ENCODE measurements at places on chromosomes 1 and 21.

GRCh38 chr1:81119319-81119718 lies 681.4 kb upstream of the ADGRL2 start:
- no peak for DNase-seq

- DNase-seq, result no peak
These were observed 295.8 kb downstream of the LTN1 start for GRCh38 chr21:28696844-28697410.

DNA sequence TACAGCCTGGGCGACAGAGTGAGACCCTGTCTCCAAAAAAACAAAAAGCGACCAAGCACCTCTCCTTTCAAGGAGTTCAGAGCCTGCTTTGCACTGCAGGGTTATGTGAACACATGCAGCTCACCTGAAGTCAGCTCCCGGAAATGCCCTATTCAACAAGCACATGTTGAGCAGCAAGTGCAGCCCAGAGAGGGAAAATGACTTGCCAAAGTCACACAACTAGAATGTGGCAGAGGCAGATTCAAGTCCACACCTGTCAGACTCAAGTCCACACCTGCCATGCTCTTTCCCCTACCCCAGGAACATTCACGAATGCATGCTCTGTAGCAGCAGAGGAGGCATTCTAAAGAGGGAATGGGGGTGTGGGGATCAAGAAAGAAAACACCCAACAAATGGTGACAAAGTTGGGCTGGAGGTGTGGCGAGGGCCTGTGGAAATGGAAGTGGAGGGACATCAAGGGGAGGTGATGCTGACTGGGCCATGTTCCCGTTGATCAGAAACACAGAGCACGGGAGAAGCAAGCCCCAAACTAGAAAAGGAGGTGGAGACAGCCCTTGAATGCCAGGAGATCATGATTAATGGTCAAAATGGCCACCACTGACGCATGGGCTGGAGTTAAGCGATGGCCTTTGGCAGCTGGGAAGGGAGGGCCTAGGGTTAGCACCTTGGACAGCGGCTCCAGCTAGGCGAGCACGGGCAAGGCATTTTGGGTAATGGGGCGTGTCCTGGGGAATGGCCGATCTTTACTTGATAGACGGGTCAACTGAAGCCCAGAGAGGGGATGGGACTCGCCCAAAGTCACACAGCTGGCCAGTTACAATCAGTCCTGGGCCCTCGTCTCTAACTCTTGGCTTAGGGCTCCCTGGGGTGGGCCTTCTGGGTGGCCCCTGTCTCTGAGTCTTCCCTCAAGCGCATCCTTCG lies 21.5 kb downstream of the RAP1GAP start:
- DNase-seq, result no peak

DNA sequence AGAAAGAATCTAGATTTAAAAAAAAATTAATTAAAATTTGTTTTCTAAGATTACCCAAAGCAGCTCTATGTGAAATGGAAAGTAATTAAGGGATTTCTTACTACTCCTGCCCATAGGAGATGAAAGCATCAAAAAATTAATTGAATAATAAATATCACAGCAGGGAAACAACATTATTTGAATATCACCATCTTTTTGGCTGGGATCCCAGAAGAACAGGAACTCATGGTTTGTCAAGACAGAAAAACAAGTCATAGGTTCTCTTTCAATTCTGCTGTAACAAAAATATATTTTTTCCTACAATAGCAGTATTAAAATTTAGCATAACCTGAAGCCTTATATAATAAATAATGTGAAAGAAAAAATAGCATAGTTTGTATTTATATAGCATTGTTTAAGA lies 1713.4 kb downstream of the NCAM2 start:
- no peak for DNase-seq

GRCh38 chr1:20584890-20585289 lies 4.0 kb upstream of the CDA start:
- peak; percentile 28 for DNase-seq

GRCh38 chr1:214021321-214021720 lies 33.5 kb downstream of the PROX1 start:
- DNase-seq, result no peak

DNA sequence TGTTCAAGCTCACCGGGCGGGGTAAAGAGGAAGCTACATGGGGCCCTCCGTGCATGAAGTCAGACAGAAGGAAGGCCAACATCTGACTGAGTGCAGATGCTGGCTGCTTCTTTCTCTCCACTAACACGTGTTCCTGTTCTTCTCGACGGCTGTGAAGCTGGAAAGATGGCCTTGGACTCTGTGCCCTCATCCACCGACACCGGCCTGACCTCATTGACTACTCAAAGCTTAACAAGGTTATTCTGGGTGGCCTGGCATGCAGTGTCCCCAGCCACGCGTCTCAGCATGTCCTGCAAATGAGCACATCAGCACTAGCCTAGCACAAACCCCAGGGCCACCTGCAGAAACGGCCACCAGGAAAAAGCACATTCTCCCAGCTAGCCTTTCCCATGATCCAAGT lies 41.2 kb downstream of the ACTN2 start:
- DNase-seq, result no peak

DNA sequence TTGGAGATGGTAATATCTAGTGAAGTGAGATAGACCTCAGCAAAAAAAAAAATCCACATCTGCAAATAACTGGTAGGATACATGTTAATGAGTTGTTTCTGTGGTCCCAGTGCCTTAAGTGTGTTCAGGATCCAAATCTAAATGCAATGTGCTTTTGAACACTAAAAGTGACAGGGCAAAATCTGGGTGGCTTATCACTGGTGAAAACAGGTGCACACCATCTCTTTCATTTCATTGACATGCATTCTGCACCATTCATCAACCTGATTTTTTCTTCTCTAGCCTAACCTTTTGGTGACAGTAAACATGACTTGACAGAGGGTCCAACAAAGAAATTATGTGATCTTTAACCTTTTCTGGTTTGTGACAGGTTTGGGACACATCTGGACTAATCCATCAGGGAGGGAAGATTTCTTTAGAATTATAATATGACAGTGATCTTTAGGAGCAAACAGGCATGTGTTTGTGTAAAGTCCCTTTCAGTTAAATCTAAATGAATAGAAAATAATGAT lies 201.6 kb upstream of the NEGR1 start:
- peak; percentile 59 for DNase-seq

Data from DMS53 (cell line).